ENCODE measurements at places on chromosomes 2 and 18. TPM values are rescaled to one million over a fixed set of nuclear protein-coding genes. Genes with fewer than 3 reads are reported as not detected.

The FKBP1B gene
- 14.9 TPM for total RNA-seq

The CD28 gene
- total RNA-seq, result 0.12 TPM

DNA sequence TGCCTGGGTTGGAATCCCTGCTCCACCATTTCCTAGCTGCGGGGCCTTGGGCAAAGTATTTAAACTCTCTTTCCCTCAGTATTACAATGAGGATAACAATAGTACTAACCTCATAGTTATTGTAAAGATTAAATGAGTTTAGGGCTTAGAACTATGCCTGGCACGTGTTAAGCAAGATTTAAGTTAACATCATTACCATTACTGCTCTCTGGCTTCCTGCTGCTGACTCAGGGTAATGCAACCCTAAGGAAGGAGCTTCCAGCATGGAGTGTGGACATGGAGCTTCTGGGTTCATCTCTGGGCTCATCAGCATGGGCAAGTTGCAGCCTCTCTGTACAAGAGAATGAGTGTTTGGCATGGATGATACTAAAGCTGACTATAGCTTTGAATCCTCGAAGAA, 374.2 kb upstream of the MAP2 start:
- DNase-seq, result no peak

DNA sequence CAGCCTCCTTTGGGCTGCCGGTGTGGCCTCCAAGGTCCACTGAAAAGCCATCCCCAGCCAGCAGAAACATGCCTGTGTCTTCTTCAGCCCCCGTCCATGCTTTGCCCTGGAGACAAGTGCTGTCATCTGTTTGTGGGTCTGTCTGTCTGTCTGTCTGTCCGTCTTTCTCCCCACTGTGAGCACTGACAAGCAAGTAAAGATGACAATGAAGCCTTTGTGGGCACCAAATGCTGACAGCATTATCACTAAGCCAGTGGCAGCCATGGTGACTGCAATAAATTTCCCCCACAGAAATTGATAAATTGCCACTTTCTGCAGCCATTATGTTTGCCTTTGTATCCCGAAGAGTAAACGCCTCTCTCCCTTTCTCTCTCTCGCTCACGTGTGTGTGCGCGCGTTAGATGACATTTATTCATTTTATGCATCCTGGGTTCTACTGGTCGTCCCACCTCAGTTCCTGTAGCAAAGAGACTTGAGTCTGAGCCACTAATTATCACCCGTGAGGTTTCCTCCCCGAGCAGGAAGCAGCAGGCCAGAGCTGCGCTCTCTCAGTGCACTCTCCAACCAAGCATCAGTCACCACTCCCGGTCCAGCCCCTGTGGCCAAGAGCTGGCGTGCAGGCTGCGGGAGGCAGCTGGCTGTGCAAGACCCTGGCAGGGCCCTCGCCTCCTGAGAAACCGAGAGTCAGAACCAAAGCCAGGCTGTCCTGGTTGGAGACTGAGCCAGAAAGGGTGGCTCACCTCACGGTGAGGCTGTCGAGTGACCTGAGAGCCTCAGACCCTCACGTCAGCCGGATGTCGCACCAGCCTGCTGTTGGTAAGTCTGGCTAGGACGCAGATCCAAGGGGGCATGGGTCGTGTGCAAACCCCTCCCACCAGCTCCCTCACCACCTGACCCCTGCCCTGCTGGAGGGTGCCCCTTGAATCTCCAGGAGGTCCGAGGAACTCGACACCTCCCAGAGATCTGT, 6.9 kb downstream of the STEAP3 start:
- DNase-seq, result no peak

GRCh38 chr2:208608122-208608835, 201.7 kb downstream of the PTH2R start:
- no peak for DNase-seq
